CD4-positive, alpha-beta T cell treated with Interferon alpha-2 for 1 hour (primary cell): ENCODE measurements at places on chromosomes 16 and 17.

GRCh38 chr17:36849871-36850348, 87.4 kb upstream of the LHX1 start:
- peak; percentile 2 for DNase-seq

DNA sequence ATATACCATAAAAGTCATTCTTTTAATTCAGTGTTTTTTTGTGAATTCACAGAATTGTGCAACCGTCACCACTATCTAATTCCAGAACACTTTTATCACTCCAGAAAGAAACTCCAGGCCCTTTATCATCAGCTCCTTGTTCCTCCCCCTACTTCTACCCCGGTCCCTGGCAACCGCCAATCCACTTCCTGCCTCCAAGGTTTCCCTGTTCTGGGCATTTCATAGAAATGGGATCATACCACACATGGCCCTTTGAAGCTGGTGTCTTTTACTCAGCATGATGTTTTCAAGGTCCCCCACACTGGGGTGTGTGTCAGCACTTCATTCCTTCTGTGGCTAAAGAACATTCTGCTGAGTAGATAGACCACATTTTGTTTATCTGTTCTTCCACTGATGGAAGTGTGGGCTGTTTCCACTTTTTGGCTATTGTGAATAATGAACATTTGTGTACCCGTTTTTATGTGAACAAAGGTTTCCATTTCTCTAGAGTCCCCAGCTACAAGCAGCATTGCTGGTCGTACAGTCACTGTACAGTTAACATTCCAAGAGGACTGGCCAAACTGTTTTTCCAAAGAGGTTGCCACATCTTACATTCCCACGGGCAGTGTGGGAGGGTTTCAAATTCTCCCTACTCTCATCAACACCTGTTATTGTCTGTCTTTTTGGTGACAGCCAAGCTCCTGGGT, 75.8 kb upstream of the ZNF469 start:
- no peak for DNase-seq

GRCh38 chr17:39222866-39223834, 2.6 kb downstream of the STAC2 start:
- DNase-seq: no peak

GRCh38 chr16:23279721-23280153, 22.4 kb upstream of the SCNN1B start:
- no peak for DNase-seq

DNA sequence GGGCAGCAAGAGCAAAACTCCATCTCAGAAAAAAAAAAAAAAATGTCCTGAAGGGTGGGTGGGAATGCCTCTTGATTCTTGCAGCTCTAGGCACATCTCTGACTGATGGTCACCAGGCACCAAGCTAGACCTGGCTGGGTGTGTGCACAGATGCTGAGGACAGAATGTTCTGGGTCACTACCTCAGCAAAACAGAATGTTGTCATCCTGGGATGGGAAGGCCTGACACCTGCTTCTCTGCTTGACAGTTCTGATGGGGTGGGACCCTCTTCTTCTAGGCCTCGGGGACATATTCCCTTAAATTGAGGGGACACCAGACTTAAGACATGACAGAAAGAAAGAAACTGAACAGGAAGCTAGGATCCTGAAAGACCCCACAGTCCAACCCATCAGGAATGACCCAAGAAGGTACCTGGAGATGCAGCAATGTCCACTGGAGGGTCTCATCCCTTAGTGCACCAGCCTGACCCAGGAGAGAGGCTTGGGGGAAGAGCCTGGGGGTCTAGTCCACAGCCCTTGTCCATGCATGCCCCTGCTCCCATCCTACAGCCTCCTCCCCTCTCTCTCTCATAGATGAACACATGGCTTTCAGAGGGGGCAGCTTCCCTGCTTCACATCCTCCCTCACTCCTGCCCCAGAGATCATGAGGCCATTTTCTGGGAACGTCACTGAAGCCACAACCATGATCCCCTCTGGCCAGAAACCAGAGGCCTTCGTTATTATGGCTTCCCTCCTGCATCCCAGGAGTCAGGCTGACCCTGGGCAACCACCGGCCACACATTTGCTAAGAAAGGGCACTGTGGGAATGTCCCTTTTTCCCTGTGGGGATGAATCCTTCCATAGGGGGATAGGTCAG, 3.8 kb upstream of the STAT5B start:
- no peak for DNase-seq

GRCh38 chr16:350203-350602, 2.3 kb downstream of the AXIN1 start:
- no peak for DNase-seq

GRCh38 chr16:27450196-27450549, 48.2 kb downstream of the IL21R start:
- DNase-seq: no peak

DNA sequence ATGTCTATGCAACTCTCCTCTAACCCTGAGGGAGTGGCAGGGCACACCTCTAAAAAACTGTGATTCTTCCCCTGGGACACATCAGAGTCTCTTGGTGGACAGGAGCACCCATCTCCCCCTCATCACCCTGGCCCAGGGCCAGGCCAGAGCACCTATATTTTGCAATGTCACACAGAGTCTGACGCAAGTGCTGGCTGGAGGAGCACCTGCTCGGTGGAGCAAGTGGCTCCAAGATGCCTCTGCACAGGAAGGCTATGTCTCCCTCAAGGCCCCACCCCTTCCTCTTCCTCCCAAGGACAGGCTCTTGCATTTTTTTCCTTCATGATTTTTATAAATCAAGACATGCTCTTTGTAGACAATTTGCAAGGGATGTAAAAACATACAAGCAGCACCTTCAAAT, 13.3 kb downstream of the SNN start:
- DNase-seq: no peak

DNA sequence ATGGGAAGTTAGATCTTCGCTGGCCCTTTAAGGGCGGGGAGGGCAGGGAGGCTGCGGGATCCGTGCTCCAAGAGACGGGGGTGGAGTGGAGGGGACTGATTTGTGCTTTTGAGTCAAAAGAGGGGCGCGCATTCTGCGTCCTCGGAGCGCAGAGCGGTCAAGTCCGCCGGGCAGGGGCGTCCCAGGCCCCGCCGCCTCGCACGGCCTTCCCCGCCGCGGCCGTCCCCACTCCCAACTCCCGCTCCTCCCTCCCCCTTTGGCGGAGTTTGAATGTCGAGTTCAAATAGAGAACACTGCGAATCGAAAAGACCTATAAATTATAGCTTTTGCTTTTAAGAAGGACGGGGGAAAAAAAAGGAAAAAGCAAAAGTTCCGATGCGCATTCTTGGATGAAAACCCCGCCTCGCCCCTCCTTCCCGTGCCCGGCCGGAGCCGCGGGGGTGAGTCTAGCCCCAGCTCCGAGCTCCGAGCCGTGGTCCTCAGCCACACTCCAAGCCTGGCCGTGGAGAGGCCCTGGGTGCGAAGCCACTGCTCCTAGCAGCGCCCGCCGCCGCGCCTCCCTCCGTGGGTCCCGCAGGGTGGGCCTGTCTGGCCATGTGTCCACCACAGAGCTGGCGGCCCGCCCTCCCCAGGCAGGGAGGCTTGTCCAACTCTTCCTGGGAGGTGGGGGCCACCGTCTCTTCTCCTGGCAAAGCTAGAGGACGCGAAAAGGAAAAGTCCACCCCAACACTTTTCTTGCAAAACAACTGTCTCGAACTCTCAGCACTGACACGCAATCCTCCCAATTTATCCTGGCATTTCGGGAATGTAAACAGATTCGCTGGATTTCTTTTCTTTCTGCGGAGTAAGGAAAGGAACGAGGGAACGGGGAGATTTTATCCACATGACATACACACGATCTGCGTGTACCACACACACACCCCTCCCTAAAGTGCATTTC, 3.6 kb downstream of the CBX8 start:
- no peak for DNase-seq

DNA sequence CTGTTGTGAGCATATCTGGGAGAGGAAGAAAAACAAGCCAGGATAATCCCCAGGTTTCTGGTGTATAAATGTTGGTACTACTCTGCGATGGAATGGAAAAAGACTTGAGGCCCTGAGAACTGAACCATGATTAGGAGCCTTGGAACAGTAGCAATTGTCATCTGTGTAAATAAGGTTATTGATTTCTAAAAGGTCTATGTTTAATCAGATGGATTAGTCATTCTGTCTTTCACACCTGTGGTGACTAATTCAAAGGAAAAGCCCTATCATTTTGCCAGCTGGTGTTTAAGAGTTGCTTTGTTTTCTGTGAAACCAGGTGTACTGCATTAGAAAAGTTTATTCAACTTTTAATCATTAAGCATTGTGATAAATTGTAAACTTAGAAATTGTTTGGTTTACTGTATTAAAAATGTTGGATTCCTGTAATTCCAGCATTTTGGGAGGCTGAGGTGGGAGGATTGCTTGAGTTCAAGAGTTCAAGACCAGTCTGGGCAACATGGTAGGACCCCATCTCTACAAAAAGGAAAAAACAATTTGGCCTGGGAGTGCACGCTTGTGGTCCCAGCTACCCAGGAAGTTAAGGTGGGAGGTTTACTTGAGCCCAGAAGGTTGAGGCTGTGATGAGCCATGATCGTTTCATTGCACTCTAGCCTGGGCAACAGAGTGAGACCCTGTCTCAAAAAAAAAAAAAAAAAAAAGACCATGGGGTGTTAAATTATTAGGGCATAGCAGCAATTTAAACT, 29.0 kb upstream of the KPNB1 start:
- no peak for DNase-seq

- DNase-seq: no peak
Observed at GRCh38 chr16:89038221-89038721, 55.4 kb upstream of the ACSF3 start.

GRCh38 chr17:5430413-5430999, 8.4 kb downstream of the C1QBP start:
- no peak for DNase-seq

- no peak for DNase-seq
Observed at GRCh38 chr16:8721336-8722024, 47.1 kb downstream of the ABAT start.

DNA sequence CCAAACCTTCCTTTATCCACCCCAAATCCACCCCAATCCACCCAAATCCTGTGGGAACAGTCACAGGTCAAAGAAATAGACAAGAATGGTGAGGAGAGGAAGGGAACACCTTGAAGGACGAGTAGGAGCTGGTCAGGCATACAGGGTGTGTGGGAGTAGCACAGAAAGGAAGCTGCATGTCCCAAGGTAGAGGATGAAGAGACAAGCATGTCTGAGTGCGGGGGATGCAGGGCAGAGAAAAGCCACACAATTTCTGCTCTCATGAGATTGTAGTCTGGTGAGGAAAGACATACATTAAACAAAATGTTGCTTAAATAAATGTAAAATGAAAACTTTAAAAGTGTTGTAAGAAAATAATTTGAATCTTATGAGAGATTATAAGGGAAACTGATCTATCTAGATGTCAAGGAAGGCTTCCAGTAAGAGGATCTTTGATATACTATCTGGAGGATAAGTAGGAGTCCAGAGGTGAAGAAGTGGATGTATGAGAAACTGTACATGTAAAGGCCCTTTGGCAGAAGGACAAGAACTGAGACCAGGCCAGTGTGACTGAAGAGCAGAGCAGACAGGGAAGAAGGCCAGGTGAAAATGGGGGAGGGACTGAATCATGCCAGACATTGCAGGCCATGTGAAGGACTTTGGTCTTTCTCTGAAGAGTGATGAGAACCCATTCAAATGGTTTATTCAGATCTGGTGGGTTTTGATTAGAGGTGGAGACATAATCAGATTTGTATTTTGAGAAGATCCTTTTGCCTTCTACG, 18.6 kb downstream of the TMEM98 start:
- no peak for DNase-seq

- DNase-seq: no peak
Observed at GRCh38 chr16:71387045-71387871, 28.7 kb downstream of the CALB2 start.

DNA sequence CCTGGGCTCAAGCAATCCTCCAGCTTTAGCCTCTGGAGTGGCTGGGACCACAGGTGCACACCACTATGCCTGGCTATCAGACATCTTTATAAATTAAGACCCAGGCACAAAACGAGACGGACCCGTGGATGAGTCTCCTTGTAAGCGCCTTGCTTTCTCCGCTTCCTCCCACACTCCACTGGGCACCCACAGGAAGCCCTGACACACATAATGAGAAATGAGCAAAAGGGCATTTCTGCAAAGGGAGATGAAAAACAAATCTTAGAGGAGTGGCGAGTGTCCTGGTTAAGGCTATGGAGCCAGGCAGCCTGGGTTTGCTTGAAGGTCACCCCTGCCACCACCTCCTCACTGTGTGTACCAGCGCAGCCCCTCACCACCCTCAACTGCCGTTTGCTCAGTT, 56.3 kb downstream of the XYLT1 start:
- DNase-seq: peak; percentile 32

DNA sequence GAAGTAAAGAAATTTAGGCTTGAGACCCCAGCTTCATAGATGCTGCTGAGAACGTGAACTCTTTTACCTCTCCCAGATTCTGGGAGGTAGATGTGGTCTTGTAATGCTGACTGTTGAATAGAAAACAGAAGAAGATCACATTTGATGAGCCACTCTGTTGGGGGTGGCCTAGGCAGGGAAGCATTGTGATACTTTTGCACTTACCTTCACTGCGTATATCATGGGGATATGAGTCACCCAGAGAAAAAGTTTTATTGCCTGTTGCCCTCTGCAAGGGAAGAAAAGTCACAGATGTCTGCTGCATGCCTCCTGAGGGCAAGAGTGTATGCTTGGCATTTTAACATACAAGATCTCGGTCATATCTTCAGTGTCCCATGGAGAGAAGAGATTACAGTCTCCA, 365.4 kb downstream of the SNX29 start:
- no peak for DNase-seq

DNA sequence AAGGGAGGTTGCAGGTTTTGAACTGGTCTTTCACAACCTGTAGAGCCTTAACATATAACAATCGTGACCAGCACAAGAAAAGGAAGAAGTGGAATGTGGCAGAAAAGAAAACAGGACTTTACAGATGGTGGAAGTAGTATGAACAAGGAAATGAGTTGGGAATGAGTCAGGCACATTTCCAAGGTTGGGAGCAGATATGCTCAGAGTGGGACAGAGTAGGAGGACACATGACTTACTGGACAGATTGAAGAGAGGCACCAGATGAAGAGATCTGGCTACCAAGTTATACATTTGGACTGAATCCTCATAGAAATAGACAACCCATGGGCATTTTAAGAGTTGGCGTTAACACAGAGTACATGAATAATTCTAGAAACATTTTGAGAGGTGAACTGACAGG, 95.3 kb downstream of the ZNF18 start:
- no peak for DNase-seq

DNA sequence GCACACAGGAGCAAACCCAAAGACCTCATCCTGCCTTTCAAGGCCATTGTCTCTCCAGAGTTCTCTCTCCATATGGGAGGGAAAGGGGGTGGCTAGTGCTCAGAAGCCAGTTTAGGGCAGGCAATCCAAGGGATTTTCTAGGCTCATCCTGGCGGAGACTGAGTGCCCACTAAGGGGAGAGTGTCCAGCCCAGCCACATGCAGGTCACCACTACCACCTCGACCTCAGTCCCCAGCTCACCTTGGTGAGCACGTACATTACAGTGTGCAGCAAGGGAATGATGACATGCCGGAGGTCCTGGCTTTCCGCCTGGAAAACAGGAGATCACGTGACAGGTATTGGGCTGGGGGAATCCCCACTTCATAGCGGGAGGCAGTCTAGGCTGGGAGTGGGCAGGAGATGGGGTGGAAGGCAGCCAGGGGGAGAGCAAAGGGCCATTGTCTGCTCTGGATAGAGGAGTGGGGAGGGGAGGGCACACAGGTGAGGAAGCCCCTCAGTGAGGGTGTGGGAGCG, 29.9 kb downstream of the PIK3R6 start:
- DNase-seq: no peak

- peak; percentile 39 for DNase-seq
Observed at GRCh38 chr17:81018044-81018802, 16.7 kb upstream of the BAIAP2 start.

GRCh38 chr17:60439501-60439900, 17.2 kb downstream of the CHCT1 start:
- DNase-seq: no peak
